Activated T-cell treated with anti-CD3 and anti-CD28 coated beads, Interleukin-2, amount 50 U/mL, for 1 hour (primary cell): ENCODE measurements at places on chromosomes 12 and 14.

DNA sequence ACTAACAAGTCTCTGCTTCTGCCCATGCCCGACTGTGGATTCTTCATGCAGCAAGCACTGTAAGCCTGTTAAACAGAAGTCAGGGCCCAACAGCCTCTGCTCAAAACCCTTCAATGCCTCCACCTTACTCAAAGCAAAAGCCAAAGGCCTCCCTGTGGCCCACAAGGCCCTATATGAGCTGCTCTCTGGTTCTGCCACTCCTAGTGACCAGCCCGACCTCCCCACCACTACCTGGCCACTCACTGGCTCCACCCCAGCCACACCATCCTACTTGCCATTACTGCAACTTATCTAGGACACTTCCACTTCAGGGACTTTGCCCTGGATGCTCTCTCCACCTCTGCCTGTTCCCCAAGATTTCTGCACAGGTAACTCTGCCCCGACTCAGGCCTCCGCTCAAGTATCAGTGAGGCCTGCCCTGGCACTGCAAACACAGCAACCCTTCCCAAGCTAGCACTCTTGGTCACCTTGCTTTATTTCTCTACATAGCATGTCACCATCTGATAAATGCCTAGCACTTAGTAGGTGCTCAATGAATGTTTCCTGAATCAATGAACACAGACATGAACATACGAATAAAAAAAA, 88.9 kb downstream of the ITPR2 start:
- DNase-seq = no peak

DNA sequence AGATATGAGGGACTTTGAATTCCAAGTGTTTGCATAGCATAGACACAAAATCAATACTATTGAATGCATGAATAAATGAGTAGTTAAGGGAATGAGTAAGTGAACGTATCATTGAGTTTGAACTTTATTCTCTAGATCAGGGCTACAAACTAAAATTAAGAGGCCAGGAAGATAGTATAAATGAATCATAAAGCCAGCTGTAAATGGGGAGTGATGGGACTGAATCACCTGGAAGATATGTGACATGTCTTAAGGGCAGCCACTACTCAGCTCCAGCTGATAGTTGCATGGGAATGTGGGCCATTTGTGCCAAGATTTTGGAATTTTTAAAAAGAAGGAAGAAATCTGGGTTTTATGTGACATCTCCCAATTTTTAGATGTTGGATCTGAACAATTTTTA, 229.9 kb downstream of the AKAP6 start:
- DNase-seq = no peak

DNA sequence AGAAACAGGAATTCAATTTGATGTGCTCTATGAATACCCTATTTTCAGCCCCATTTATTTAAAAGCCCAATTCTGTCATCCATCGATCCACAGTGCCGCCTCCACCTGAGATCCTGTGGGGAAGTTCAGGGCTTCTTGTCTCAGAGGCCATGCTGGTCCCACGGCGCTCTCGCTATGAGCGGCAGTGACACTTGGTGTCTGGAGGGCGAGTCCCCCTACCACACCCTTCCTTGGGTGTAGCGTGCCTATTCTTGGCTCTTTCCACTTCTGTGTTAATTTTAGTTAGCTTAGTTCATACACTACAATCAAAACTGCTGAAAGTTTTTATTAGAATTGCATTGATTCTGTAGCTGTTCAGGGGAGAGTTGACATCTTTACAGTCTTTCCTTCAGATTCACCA, 73.8 kb downstream of the DDX51 start:
- no peak for DNase-seq

DNA sequence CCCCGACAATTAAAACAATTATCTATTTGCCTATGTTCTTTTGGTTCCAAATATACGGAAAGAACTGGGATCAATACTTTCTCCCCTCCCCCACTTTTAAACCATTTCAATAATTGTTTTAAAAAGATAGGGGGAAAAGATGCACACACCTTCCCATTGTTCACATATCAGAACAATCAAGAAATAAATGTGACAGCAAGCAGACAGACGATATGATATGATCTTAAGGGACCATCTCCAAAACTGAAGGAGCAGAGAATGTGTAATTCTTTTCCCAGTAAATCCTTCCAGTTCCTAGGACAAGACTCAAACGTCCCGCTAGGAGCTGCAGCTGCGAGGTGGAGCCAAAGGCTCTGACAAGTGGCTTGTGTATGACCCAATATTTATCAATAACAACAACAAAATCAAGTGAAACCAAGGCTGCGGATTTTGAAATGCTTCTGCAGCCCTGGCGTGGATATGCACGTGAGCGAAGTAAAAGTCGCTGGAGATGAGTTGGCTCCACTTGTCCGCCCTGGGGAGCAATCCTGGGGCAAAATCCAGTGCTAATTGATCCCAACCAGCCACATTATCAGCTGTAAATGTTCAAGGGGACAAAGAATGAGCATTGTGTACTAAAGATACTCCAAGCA, 8.2 kb upstream of the FOXG1 start:
- DNase-seq = no peak

- DNase-seq = no peak
These were observed 109.4 kb downstream of the PIWIL1 start for GRCh38 chr12:130446846-130447654.
